ENCODE measurements at places on chromosomes 2 and 18.

DNA sequence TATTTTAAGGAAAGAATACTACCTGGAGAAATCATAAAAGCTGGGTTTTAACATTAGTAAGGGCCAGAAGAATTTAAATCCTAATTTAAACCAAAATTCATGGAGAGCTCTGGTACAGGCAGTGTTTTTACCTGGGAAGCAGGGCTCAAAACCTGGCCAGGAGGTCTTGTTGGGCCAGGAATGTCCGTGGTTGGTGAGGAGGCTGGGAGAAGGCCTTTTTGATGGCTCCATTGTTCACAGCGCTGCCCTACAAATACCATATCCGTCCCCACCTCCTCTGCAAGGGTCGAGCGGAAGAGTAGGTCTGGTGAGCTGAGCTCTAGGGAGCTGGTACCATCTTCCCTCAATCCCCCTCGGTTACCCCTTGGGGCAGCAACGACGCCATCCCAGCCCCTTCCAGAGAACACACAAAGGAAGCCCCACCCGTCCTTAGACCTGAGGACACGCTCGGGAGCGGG is 10.9 kb upstream of the HOXD1 start:
- DNase-seq, result no peak

GRCh38 chr18:60894254-60894945 is 438.8 kb upstream of the CDH20 start:
- DNase-seq, result no peak

GRCh38 chr2:117086943-117087250 is 727.6 kb upstream of the DDX18 start:
- DNase-seq, result no peak

GRCh38 chr2:1598800-1599199 is 145.5 kb downstream of the PXDN start:
- DNase-seq, result no peak

DNA sequence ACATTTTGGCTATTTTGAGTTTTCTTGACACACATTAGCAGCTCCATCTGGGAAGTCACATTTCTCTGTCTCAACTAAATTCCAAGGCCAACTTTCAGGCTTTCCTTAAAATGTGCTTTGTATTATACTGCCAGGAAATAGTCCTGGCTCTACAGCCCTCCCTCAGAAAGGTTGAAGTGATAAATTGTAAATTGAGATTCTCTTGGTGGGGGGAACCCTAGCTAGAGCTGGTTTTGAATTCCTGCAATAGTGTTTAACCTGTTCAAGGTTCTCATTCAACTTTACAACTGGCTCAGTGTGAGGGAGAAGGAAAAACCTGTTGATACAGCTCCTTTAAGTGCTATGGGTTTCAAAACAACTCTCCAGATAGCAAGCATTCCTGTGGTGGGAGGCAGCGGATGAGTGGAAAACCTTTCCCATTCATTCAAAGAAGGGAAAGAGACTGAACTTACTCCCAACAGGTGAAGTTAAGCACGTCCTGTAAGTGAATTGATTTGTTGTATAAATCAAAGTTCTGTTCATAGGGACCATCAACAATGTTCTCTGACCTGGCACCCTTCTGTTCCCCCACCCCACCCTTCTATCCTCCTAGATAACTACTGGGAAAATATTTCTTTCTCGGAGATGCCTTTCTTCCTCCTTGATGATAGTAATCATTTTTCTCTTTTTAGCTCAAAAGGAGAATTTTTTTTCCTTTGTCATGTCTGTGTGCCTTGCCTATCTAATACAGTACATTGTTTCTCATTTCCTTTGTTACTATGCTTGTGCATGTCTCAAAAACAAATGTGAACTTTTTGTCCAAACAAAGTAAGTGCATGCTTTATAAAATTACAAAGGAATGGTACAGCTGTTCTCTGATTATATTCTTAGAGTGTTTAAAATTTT is 44.2 kb upstream of the SLC39A10 start:
- no peak for DNase-seq

GRCh38 chr2:217868911-217869334 is 133.9 kb downstream of the TNS1 start:
- no peak for DNase-seq

GRCh38 chr2:200353120-200353519 is 46.6 kb downstream of the SPATS2L start:
- no peak for DNase-seq

GRCh38 chr2:70967189-70967588 is 11.2 kb upstream of the ANKRD53 start:
- no peak for DNase-seq

GRCh38 chr2:198611201-198611600 is 806.8 kb downstream of the PLCL1 start:
- no peak for DNase-seq

GRCh38 chr2:134985061-134985460 is 62.2 kb downstream of the MAP3K19 start:
- DNase-seq, result no peak

DNA sequence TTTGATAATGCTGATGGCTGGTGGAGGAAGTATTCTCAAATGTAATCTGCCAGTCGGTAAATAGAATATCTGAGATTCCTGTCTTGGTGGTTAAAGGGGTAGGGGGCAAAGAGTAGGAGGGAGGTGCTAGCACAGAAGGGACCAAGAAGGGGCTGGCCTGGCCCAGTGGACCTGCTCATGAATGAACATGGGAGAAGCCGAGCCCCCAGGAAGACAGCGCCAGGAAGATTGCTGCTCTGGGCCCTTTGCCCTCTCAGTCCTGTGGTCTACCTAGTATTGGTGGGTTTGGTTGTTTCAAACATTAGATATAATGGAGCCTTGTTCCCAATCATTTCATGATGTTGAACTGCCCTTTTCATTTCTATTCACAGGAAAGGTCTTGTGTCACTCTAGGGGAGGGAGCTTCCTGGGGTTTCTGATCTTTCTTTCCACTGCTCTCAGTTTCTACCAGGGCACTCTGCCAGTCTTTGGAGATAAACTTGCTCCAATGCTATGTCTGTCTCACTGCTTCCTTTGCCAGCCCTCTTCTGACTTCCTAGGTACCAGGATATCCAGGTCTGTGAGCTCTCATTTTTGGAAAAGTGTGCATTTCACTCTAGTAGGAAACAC is 5.3 kb upstream of the MOCOS start:
- DNase-seq, result no peak
